ENCODE measurements at places on chromosomes 11 and 22.

GRCh38 chr11:126993599-126993998, 7.0 kb downstream of the KIRREL3 start:
- DNase-seq: no peak

GRCh38 chr11:123164732-123165450, 30.2 kb downstream of the CLMP start:
- DNase-seq: no peak

- DNase-seq: no peak
These were observed 129.9 kb downstream of the MPPED1 start for GRCh38 chr22:43541462-43542407.

DNA sequence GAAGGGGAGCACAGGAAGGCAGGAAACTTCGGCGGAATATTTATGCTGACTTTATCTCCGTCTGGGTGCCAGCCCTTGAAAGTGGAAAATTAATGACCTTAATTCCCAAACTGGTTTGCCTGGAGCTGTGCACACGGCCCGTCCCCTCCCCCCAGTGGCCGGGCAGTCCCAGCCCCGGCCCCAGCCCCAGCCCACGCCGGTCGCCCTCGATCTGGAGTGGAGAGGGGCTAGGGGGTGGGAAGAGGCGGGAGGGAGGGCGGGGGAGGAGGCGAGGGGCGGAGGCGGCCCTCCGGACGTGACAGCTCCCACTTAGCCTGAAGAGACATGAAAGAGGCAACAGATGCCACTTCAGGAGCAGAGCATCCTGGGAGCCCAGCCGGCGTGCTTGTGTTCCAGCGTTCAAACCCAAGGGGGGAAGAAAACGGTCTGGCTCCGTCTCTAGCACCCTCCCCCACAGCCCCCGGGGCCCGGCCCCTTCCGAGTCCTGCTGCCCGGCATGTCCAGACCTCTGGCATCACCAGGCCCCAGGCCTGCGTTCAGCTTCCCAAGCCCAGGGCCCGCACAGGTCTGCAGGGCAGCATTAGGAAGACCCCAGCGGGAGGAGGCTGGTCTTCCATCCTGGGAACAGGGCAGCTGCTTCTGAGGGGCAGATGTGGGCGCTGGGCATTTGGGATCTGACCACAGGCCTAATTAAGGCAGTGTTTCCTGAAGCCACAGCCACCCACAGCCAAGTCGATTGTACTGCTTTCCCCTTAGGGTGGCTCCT, 20.0 kb upstream of the LMO1 start:
- DNase-seq: no peak

DNA sequence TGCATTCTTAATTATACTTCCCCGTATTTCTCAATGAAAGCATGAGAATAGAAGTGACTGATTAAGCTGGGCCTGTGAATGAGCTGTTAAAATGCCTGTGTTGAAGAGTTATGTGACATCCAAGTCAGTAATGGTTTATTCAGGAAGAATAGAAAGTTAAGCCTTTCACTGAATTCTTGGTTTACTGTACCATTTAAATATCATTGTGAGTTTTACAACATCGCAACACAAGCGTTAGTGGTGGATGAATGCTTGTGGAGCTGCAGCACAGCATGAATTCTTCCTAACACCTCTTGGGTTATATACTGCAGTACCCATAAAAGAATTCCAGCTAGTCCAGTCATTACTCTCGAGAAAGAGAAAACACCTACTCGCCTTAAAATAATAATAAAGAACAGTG, 257.8 kb downstream of the JRKL start:
- DNase-seq: no peak

DNA sequence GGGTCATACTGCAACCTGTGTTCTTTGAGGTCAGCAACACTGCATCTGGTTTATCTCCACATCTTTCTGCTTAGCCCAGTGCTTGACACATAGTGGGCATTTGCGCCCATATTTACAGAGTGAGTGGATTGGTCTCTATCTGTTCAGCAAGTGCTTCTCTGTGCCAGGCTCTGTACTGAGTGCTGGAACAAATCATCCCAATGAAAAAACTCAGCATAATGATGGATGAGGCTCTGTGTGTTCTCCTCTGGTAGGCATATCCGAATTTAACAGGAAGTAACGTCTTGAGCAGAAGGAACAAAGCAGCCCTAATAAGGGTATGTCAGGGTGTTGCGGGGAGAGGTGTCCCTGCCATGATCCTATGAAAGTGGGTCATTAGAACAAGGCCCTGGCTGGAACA, 46.0 kb downstream of the MCM5 start:
- no peak for DNase-seq

GRCh38 chr22:40951795-40952605, 822 bp downstream of the RBX1 start:
- no peak for DNase-seq

Measured in stimulated activated CD8-positive, alpha-beta memory T cell treated with anti-CD3 and anti-CD28 coated beads, Interleukin-15, amount 100 ng/mL, for 48 hours (primary cell).